PC-9 (cell line): ENCODE measurements at places on chromosomes 6 and 20.

- no peak overlapping the region for H3K27ac ChIP-seq
- H3K36me3 ChIP-seq = no peaks in the 10 kb centered on the region
- H3K4me3 ChIP-seq = no peak overlapping the region
Measured at GRCh38 chr6:139595183-139595582, 220.7 kb upstream of the CITED2 start.

DNA sequence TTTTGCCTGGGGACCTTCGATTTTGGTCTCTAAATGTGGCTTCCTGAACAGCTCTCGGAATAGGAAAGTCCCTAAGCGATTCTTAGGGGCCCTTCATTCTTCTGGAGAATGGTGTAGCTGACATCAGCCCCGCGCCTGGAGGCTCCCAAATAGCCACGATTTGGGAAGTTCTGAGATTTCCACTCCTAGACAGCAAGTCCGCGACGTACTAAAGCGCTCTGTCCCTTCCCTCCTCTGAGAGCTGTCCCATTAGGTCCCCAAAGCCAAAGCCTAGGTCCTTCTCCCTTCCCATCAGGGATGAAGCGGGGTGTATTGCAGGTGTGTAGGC, 756 bp downstream of the MOXD1 start:
- peaks cover 13% of the 10 kb centered on the region for H3K4me1 ChIP-seq
- no peaks in the 10 kb centered on the region for H3K36me3 ChIP-seq

DNA sequence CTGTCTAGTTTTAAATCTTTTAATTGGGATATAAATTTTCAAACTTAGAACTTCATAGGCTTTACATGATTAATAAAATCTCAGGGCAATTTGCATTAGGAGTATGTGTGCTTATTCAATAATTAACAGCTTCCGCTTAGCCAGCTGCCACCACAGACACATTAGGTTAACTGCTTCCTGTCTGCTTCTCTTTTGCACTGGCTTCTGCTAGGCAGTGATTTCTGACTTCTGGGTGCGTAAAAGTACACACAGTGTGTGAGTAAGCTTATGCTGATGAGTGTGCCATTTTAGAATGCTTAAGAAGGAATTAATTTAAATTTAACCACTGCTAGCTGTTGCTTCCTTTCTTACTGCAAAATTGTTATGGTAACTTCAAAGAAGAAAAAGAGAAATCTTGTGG, 73.9 kb downstream of the F13A1 start:
- H3K27me3 ChIP-seq = 0 out of 2 replicates have a peak, but pooled peaks cover 3% of the 10 kb centered on the region
- no peak overlapping the region for H3K27ac ChIP-seq

DNA sequence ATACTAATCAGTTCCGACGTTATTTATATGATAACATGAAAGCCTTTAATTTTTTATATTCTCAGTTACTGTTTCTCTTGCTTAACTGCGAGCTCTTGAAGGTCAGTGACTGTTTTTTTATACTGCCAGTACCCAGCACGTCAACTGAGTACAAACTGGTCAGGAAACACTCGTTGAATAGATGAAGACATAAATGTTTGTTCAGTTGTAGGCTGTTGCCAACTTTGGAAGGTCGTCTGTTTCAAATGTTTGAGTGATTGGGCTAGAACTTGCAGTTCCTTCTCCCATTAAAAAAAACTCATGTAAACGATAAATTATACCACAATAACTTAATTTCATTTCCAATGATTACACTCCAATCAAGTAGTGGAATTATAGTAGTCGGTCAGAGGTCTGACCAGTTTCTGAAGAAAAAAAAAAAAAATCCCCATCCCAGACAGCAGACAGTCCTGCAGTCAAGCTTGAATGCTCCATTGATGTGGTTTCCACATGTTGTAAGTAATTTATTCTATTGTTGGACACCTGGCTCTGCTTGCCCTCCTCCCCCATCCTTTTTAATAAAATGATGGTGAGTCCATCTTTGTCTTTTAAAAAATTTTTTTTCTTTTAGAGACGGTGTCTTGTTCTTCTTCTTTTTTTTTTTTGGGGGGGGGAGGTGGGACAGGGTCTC, 81.1 kb downstream of the SASH1 start:
- no peak overlapping the region for H3K27ac ChIP-seq
- no peak for DNase-seq
- no peaks in the 10 kb centered on the region for H3K4me1 ChIP-seq
- H3K36me3 ChIP-seq = no peaks in the 10 kb centered on the region

DNA sequence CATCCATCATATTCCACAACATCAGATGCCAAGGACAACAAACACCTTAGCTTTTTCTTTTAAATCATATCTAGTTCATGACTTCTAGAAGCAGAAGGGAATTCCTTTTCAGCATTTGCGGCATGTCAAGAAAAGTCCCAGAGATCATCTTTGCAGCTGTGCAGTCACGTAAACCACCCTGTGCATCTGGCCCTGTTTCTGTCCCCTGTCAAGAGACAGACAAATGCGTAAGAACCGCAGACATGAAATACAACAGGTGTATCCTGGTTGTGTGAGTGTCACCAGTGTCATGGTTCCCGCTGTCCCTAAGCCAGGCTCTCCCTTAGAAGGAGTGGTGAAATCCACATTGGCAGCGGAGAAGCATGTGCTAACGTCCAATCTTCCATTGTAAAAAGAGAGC, 28.1 kb downstream of the LY86 start:
- H3K27me3 ChIP-seq = 0 out of 2 replicates have a peak, but pooled peaks cover 13% of the 10 kb centered on the region
- H3K4me3 ChIP-seq = no peak overlapping the region
- H3K27ac ChIP-seq = no peak overlapping the region
- no peaks in the 10 kb centered on the region for H3K4me1 ChIP-seq

DNA sequence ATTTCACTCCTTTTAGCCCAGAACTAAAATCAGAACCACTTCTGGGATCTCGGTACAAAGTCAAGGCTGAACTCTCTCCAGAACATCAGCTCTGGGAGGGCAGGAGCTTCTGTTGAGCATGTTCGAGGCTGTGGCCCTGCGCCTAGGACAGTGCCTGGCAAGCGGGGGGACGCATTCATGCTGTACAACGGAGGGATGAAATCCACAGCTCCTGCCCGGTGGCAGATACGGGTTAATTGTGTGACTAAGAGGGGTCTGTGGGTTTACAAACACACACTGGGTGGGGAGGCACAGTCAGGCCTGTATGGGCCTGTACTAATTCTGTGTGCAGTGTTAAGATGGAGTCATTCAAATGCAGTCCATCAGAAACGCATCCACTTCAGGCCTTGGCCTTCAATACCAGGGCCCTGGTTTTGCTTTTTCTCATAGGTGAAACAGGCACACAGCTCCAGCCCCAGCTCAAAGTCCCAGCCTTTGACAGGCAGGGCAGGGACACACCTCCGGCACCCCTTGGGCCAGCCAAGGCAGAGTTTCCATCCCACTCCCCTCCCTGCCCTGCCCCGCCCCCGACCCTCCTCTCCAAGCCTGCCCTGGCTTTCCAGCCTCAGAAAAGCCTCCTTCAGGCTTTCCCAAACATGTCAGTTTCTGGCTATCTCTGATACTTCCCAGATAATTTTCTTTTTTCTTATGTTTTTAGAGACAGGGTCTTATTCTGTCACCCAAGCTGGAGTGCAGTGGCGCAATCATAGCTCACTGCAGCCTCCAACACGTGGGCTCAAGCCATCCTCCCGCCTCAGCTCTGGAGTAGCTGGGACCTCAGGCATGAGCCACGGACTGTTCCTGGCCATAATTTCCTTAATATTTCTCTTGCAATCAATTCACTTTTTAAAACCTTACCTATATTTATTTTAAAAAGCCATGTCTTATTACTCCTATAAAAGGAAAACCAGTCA, 109.8 kb downstream of the SULF2 start:
- DNase-seq = no peak
- H3K27ac ChIP-seq = no peak overlapping the region
- peaks cover 71% of the 10 kb centered on the region for H3K36me3 ChIP-seq
- no peaks in the 10 kb centered on the region for H3K27me3 ChIP-seq

GRCh38 chr6:14144678-14145113, 27.1 kb downstream of the CD83 start:
- H3K36me3 ChIP-seq = no peaks in the 10 kb centered on the region
- no peak overlapping the region for H3K4me3 ChIP-seq
- H3K4me1 ChIP-seq = peaks cover 12% of the 10 kb centered on the region
- H3K27ac ChIP-seq = no peak overlapping the region

DNA sequence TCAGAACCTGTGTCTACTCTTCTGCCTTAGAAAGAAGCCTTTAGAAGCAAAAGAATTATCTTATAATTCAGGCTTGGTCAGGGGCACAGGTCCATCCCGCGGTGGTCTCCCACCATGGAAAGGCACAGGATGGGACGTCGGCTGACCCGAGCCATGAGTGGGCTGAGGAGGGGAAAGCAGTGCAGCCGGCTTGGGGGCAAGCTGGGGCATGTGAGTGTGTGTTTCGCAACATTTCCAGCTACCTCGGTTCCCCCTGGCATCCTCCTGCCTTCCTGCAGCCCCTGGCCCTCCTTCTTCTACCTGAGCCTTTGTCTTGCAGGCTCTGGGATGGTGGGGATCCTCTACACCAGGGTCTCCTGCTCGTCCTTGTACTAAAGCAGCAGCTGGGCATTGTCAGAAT, 29.1 kb upstream of the FOXC1 start:
- H3K4me1 ChIP-seq = no peaks in the 10 kb centered on the region
- H3K4me3 ChIP-seq = no peak overlapping the region
- no peak overlapping the region for H3K27ac ChIP-seq
- 0 out of 2 replicates have a peak, but pooled peaks cover 4% of the 10 kb centered on the region for H3K27me3 ChIP-seq
- DNase-seq = no peak

GRCh38 chr6:40044196-40044595, 109.9 kb upstream of the MOCS1 start:
- H3K27me3 ChIP-seq = 0 out of 2 replicates have a peak, but pooled peaks cover 6% of the 10 kb centered on the region
- DNase-seq = no peak
- H3K27ac ChIP-seq = no peak overlapping the region
- H3K4me1 ChIP-seq = no peaks in the 10 kb centered on the region
- H3K36me3 ChIP-seq = no peaks in the 10 kb centered on the region

GRCh38 chr20:2707353-2708072, 14.9 kb downstream of the EBF4 start:
- no peak for DNase-seq
- H3K27ac ChIP-seq = no peak overlapping the region
- H3K4me3 ChIP-seq = no peak overlapping the region
- peaks cover 91% of the 10 kb centered on the region for H3K27me3 ChIP-seq
- no peaks in the 10 kb centered on the region for H3K4me1 ChIP-seq
- no peaks in the 10 kb centered on the region for H3K36me3 ChIP-seq

- H3K27me3 ChIP-seq = no peaks in the 10 kb centered on the region
- peak overlapping the region; percentile 73 for H3K4me3 ChIP-seq
- H3K4me1 ChIP-seq = peaks cover 27% of the 10 kb centered on the region
- H3K36me3 ChIP-seq = peaks cover 4% of the 10 kb centered on the region; the same call in 1 of the 2 replicates
- peak overlapping the region; percentile 20; the same call in 1 of the 2 replicates for H3K27ac ChIP-seq
Measured at GRCh38 chr20:50115591-50116367, 2.8 kb upstream of the UBE2V1 start.

- peaks cover 19% of the 10 kb centered on the region for H3K36me3 ChIP-seq
- no peak overlapping the region for H3K27ac ChIP-seq
- no peak for DNase-seq
- H3K27me3 ChIP-seq = no peaks in the 10 kb centered on the region
Measured at GRCh38 chr20:63923651-63924050, 28.7 kb downstream of the DNAJC5 start.

DNA sequence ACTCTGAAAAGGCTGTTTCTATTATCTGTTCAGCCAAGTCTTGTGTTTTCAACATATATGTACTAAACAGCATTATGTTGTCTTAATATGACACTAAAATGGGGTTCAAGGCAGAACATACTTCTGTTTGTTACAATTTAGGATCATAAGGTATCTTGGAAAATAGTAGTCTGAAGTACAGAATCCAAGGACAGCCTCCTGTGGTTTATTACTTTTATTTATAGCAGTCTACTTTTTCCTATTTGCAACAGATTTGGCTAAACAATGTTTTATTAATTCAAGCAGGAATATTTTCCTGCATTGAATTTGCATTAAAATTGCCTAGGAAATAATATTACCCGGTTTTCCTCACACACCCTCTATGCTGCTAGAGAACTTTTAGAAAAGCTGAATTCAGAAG, 67.7 kb downstream of the PLEKHG1 start:
- H3K27ac ChIP-seq = peak overlapping the region; percentile 62
- peaks cover 28% of the 10 kb centered on the region for H3K4me1 ChIP-seq
- no peak for DNase-seq
- no peaks in the 10 kb centered on the region for H3K36me3 ChIP-seq

- no peaks in the 10 kb centered on the region for H3K4me1 ChIP-seq
- DNase-seq = no peak
- H3K27ac ChIP-seq = no peak overlapping the region
- H3K36me3 ChIP-seq = no peaks in the 10 kb centered on the region
- H3K4me3 ChIP-seq = no peak overlapping the region
Measured at GRCh38 chr20:61975407-61976129, 90.1 kb downstream of the TAF4 start.

DNA sequence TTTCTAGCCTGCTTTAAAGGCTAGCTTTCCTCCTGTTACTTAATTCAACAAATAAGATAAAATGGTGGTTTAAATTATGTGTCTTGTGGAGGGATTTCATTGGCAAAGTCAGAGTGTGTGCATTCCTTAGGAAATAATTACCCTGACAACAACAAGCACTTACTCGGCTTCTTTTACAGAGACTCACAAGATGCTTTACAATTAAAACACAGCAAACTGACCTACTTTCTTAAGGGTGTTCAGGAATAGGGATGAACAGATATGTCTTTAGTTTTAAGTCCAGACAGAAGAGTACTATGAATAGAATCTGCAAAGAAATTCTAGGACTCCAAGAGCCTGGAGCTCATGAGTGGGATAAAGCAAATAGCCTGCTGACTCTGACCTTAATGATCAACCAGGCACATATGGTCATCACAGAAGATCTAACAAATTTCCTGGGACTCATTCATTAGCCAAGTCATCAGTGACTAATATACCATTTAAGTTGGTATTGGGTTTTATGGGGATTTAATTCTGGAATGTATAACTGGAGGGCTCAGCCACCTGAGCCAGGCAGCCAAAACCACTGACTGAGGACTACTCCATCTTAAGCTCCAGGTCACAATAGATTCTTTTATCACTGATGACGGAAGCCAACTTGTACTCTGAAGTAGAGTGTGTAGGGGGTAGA, 161.8 kb upstream of the RIMS1 start:
- H3K27me3 ChIP-seq = no peaks in the 10 kb centered on the region
- no peaks in the 10 kb centered on the region for H3K4me1 ChIP-seq
- DNase-seq = no peak

DNA sequence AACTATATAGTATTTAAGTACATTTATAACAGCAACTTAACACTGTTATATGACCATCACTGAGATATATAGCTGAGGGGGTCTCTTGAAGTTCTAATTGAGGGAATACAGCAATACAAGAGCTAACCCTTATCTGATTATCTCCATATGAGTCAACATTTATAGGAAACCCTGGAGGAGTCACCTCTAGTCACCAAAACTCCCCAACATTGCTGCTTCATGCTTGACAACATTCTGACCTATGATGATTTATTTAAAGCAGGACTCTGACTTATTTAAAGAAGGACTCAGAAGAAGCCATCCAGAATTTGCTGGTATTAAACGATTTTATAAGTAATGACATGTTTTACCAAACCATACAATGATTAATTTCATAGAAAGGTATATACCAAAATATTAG, 182.6 kb upstream of the NOX3 start:
- no peak for DNase-seq
- no peak overlapping the region for H3K4me3 ChIP-seq
- no peak overlapping the region for H3K27ac ChIP-seq
- no peaks in the 10 kb centered on the region for H3K36me3 ChIP-seq
- H3K27me3 ChIP-seq = no peaks in the 10 kb centered on the region

GRCh38 chr6:139883776-139884175, 509.3 kb upstream of the CITED2 start:
- no peak for DNase-seq
- peaks cover 25% of the 10 kb centered on the region for H3K4me1 ChIP-seq
- H3K27me3 ChIP-seq = no peaks in the 10 kb centered on the region
- H3K36me3 ChIP-seq = no peaks in the 10 kb centered on the region
- H3K27ac ChIP-seq = 0 out of 2 replicates have a peak overlapping the region, but pooled peaks have one; percentile 10

- DNase-seq = no peak
- H3K27me3 ChIP-seq = no peaks in the 10 kb centered on the region
- no peak overlapping the region for H3K4me3 ChIP-seq
- no peaks in the 10 kb centered on the region for H3K36me3 ChIP-seq
- H3K4me1 ChIP-seq = no peaks in the 10 kb centered on the region
- H3K27ac ChIP-seq = no peak overlapping the region
Measured at GRCh38 chr6:37602346-37602745, 95.3 kb downstream of the MDGA1 start.
